ENCODE measurements at places on chromosomes 7 and 10. TPM values are rescaled to one million over a fixed set of nuclear protein-coding genes. Genes with fewer than 3 reads are reported as not detected.

Gene CADPS2
- total RNA-seq: 1.0 TPM

GRCh38 chr10:22626784-22627183, 87.6 kb downstream of the PIP4K2A start:
- DNase-seq: no peak

Gene TCAF2
- 2.5 TPM for total RNA-seq

Gene GBX1
- total RNA-seq: not detected

DNA sequence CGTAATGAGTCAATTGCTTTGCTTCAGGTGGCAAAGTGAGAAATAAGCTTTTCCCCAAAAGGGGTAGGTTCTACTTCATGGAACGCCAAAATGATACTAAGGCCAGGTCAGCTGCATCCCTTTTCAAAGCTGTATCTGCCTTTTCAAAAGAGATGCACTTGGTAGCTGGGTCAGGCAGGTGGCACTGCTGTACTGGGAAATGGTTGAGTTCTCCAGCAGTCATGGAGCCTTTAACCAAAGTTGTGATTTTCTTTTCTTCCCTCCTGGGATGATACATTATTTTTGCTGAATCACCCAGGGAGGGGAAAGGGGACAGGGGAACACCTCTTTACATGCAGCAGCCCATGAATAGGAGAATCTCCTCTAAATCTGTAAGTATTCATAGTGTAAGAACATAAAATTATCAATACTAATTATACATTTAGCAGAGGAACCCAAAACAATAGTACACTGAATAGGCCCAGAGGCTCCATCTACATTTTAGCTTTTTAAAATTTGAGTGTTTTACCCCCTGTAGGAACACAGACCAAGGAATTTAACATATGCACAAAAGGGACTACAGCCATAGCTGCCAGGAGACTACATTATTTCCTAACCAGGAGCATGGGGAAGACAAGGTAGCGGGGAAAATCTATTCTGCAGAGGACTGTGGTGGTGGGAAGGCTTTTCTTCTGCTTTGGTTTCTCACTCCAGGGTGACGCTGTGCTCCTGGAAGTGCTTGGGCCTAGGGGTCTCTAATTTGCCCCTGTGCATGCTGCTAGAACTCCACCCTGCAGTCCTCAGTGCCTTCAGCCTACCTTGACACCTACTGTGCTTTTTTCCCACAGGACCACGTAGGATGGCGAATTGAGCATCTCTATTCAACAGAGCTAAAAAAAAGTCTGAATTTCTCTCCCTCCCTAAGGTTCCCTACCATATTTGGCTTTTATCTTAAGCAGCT, 6.4 kb upstream of the GPR22 start:
- DNase-seq: no peak

- DNase-seq: no peak
These were observed 39.1 kb upstream of the RAB18 start for GRCh38 chr10:27464993-27465392.

DNA sequence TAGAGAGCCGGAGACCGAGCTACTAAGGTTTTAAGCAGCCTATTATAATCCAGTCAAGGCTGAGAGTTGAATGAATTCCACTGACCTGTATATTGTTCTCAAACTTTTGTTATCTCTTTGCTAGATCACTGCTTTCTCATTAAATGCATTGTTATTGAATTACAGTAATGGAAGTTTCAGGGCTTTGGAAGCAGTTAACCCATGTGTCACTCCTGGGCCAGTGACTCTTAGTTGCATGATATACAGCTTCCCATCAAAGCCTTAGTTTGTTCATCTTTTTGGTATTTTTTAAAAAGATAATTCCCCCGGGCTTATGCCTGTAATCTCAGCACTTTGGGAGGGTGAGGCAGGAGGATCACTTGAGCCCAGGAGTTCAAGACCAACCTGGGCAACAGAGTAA, 55.4 kb upstream of the KIAA1217 start:
- no peak for DNase-seq

- DNase-seq: no peak
These were observed 186.0 kb downstream of the JAZF1 start for GRCh38 chr7:27994639-27995038.

Gene FFAR4
- not detected for total RNA-seq

DNA sequence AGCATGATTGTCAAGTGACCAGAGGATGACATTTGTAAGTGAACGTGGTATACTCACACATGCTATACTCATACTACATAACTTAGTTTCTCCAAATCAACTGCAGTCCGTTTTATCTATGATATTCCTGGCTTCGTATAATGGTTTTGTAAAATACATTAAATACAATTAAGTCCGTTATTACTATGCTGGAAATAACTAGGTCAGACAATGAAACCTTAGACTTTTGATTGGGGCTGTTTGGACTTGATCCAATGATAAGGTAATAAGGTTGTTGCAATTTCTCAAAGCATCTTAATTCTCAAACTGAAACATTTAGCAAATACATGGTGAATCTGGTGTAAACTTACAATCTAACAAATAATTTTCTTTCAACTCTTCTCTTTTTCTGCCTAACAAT, 117.0 kb downstream of the TWIST1 start:
- DNase-seq: no peak

Gene ACTL6B
- total RNA-seq: not detected

Gene GLI3
- total RNA-seq: 57.9 TPM

Gene ANK3
- 22.0 TPM for total RNA-seq

Gene SPOCK2
- total RNA-seq: 0.54 TPM

GRCh38 chr10:11154333-11154732, 136.7 kb downstream of the CELF2 start:
- DNase-seq: no peak

GRCh38 chr7:98797150-98797549, 72.7 kb downstream of the TMEM130 start:
- DNase-seq: no peak

- DNase-seq: peak; percentile 59
These were observed 341.7 kb downstream of the DNAJB6 start for GRCh38 chr7:157678501-157678900.

DNA sequence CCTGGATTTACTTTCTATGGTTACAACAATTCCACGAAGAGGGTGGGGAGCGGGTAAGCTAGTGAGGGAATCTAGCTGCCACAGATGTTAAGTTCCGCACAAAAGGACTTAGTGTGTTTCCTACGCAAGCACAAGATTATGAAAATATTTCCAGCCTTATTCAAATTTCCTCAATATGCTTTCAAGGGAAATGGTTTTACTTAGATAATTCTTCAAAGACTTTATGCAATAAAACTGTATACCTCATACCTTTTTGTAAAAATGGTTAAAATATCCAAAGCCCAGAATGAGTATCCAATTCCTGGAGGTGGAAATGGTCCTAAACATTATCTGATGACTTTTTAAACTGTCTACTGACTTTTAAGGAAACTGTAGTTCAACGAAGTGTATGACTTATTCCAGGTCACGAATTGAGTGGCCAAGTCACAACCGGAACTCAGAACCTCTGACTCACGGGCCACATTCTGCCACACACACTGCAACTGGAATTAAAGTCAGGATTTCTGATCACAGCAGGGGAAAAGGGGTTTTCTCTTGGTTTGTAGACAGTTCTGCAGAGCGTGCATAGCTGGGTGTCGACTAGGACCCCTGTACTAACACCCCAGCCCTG, 20.2 kb upstream of the INSIG1 start:
- DNase-seq: no peak

- DNase-seq: no peak
These were observed 973 bp downstream of the ATAD1 start for GRCh38 chr10:87816898-87817608.

DNA sequence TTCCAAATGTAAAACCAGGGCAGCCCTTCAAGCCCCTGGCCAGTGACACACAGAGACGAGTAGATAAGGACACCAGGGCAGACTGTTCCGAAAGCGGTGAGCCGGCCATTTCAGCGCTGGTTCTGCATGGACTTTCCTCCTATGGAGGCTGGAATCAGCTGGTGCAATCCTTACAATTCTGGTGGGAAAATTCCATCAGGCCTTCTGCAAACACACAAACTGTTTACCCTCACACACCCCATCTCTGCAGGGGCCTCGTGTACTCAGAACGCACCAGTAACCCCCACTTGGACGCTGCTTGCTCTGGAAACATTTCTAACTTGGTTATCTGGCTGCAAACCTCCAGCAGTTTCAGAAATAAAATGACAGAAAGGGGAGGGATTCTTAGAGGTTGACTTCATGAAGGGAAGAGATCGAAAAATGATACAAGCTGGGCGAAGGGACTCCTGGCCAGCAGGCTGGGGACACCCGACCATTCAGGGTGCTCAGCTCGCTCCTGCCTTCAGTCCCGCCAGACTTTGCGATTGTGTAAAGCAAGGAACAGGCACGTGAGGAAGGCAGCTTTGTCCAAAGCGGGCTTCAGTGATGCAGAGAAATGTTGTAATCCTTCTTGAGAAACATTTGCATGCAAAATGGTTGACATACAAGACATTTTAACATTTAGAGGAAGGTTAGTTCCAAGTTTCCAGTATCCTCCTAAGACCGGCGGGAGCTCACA, 19.7 kb upstream of the SHH start:
- no peak for DNase-seq

- DNase-seq: no peak
These were observed 121.5 kb downstream of the KAT6B start for GRCh38 chr10:74947781-74948401.

DNA sequence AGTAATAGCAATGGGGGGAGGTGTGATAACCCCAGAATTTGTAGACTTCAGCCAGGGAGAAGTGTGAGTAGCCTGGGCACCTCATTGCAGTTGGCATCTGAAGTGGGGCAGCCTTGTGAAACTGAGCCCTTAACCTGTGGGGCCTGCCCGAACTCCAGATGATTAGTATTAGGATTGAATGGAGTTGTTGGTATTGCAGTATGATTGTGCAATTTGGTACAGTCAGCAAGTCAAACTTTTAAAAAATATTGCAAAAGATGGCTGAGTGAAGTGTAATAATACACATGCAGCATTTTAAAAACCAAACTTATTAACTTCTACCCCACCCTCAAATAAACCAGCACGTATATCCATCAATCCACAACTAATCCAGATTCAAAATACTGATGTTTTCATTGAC, 9.3 kb downstream of the RBM33 start:
- no peak for DNase-seq

DNA sequence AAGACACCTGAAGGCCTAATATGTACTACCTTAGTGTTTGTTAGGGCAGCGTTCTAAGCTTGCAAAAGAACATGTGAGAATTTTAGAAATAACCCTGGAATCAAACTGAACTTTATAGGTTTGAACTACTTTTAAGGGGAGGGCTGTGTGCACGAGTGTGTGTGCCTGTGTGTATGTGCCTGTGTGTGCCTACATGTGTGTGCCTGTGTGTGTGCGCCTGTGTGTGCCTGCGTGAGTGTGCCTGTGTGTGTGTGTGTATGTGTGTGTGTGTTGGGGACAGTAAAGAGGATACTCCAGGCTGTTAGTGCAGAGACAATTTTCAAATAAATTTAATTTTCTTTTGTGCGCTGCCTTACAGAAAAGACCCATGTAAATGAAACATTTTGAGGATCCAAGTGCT, 68.1 kb upstream of the WDR11 start:
- DNase-seq: no peak

DNA sequence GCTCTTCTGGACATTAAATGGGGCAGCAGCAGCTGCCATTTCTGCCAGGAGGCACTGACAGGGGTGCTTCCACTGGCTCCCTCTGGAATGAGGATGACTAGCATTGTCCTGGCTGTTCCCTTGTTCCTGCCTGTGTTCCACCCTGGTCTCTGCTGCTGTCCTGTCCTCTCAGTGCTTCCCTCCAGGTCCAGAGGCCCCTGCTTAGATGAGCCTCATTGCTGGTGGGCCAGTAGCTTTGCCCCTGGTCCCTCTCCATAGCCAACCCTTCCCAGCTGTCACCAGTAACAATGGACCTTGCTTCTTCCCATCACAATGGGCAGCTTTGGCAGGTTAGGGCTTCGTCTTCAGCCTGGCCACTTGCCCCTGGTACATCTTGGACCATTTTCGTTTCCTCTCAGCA, 561.1 kb downstream of the TCERG1L start:
- no peak for DNase-seq

GRCh38 chr10:85124603-85125051, 796.2 kb downstream of the CCSER2 start:
- DNase-seq: no peak

DNA sequence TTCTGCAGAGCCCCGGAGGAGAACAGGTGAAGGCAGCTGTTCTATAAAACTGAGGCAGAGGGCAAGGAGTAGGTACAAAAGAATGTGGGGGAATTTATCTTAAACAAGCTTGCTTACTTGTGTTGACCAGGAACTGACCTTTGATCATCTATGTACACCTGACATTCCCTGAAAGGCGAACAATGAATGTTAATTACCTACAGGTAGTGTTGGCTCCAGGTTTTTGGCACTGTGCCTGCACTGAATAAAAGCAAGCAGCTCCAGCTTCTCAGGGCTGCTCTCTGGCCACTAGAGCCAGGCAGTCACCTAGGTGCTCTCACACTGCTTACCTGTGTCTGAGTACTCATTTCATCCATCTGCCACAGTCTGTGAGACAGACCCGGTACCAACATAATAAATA, 87.0 kb downstream of the RAPGEF5 start:
- no peak for DNase-seq

Gene SLC13A1
- not detected for total RNA-seq

GRCh38 chr10:17652585-17652984, 8.6 kb downstream of the STAM start:
- DNase-seq: no peak

- no peak for DNase-seq
These were observed 228.8 kb downstream of the EXOC4 start for GRCh38 chr7:133481676-133482075.

Gene RBP3
- not detected for total RNA-seq

DNA sequence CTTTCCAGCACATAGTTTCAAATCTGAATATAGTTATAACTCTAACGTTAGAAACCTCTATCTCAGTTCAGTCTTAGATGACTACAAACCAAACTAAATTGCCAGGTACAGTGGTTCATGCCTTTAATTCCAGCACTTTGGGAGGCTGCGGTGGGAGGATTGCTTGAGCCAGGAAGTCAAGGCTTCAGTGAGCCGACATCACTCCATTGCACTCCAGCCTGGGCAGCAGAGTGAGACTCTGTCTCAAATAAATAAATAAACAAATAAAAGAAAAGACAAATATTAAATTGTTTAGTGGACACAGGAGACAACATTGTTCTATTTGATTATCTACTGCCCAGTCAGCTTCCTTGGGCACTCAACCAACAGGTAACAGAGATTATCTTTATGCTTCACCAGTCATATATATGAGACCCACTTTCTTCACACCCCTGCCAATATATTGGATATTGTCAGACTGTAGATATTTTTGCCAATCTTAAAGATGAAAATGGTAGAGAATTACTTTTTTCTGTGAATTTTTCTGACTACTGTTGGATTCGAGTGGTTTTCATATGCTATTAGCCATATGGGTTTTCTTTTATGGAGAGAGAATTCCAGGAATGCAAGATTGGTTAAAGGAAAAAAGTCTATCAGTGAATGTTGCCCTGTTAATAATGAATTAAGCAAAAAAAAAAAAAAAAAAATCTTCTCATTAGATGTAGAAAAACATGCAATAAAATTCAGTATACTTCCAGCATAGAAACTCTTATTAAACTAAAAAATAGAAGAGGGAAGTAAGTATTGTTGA, 16.0 kb downstream of the HDAC9 start:
- DNase-seq: no peak

Data from osteocyte (in vitro differentiated cells).